Upper lobe of right lung (tissue), 1 donor: ENCODE measurements at places on chromosomes 6 and 20. TPM values are rescaled to one million over a fixed set of nuclear protein-coding genes. Genes with fewer than 3 reads are reported as not detected.

Gene TAAR1
- not detected for total RNA-seq

Gene PTGIS
- total RNA-seq, result 42.1 TPM

Gene CAP2
- total RNA-seq, result 7.2 TPM

Gene SDC4
- total RNA-seq, result 345 TPM

Gene CTSA
- 164 TPM for total RNA-seq

Gene RBM24
- 0.49 TPM for total RNA-seq

Gene MTHFD1L
- total RNA-seq, result 27.9 TPM

Gene LIME1
- total RNA-seq, result 7.8 TPM

Gene KCNK16
- not detected for total RNA-seq

Gene CCN6
- not detected for total RNA-seq

Gene PCK1
- 4.7 TPM for total RNA-seq

Gene PRICKLE4
- total RNA-seq, result 14.2 TPM

Gene FUT9
- total RNA-seq, result not detected

Gene GRM1
- 0.09 TPM for total RNA-seq

Gene SPATA25
- total RNA-seq, result 1.3 TPM

Gene WFDC5
- 1.3 TPM for total RNA-seq

Gene FAM83B
- total RNA-seq, result 0.20 TPM

Gene SYCP2
- 1.9 TPM for total RNA-seq

Gene PHF3
- 61.1 TPM for total RNA-seq

Gene MICB
- 8.2 TPM for total RNA-seq

Gene SRSF3
- 169 TPM for total RNA-seq

Gene CTCFL
- total RNA-seq, result not detected

Gene RBBP8NL
- 0.64 TPM for total RNA-seq

Gene C4A
- 200 TPM for total RNA-seq

Gene KCNG1
- not detected for total RNA-seq

Gene COL11A2
- total RNA-seq, result 1.2 TPM

Gene MTCH1
- 194 TPM for total RNA-seq

Gene COX4I2
- 19.1 TPM for total RNA-seq

Gene IL20RA
- 13.3 TPM for total RNA-seq

Gene SCAND1
- 56.2 TPM for total RNA-seq

Gene MYLK4
- 0.84 TPM for total RNA-seq

Gene CHMP4B
- total RNA-seq, result 86.6 TPM

Gene PRKN
- total RNA-seq, result 2.7 TPM

Gene EIF6
- 78.8 TPM for total RNA-seq

Gene TNFRSF6B
- 14.4 TPM for total RNA-seq

Gene BPIFB4
- not detected for total RNA-seq

Gene HCK
- total RNA-seq, result 49.0 TPM

Gene PMEPA1
- 49.1 TPM for total RNA-seq

Gene TRIM15
- total RNA-seq, result not detected

Gene GLP1R
- not detected for total RNA-seq

Gene IRF4
- 3.7 TPM for total RNA-seq

Gene FAM162B
- total RNA-seq, result 13.2 TPM

Gene HLA-G
- total RNA-seq, result 1.6 TPM

Gene CTAGE9
- total RNA-seq, result not detected

Gene CDH26
- 8.8 TPM for total RNA-seq

Gene SERPINB6
- total RNA-seq, result 157 TPM

Gene SLC22A2
- total RNA-seq, result not detected

Gene OR2B2
- not detected for total RNA-seq

Gene TM9SF4
- 49.2 TPM for total RNA-seq

Gene PHACTR3
- 18.2 TPM for total RNA-seq

Gene LINC00237
- total RNA-seq, result not detected

Gene SCRT2
- not detected for total RNA-seq

Gene TNXB
- 162 TPM for total RNA-seq

Gene ZC3H12D
- total RNA-seq, result 2.1 TPM

Gene PNRC1
- 183 TPM for total RNA-seq

Gene PREX1
- 66.0 TPM for total RNA-seq

Gene POU5F1
- total RNA-seq, result 2.8 TPM

Gene BNIP5
- not detected for total RNA-seq
